Upper lobe of right lung (tissue), 1 donor: ENCODE measurements at places on chromosomes 5 and 9.

- peak; percentile 52 for DNase-seq
These were observed 56.5 kb upstream of the COL5A1 start for GRCh38 chr9:134585021-134585561.

DNA sequence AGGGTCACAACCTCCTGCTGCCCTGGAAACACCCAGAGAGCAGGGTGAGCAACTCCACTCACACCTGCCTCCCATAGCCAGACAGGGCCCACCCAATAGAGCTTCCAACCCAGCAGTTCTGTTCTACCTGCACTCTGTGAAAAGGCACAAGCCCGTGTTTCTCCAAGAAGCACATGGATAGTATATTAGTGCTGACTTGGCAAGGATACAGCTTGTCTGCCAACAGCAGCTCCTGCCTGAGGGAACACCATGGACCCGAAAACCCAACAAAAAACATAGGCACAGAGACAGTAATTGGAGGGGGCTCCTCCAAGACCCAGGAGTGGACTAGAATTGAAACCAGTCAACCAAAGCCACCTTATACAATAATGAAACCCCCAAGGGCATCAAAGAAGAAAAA, 48.6 kb downstream of the CDKN2A start:
- DNase-seq: no peak

DNA sequence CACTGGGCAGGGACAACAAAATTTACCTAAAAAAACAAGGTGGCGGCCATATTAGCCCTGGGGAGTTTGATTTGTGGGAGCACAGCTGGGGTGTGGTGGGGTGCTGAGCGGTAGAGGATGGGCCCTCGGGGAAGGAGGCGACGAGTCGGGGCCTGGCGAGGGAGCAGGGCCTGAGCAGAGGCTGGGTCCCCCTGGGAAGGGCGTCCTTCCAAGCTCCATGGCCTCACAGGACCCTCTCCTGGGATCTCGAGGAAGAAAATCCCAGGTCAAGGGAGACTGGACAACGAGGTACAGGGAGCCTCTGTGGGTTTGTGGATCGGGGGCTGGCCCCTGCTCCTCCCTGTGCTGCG, 165.5 kb downstream of the CACNA1B start:
- no peak for DNase-seq

- no peak for DNase-seq
These were observed 3.7 kb upstream of the MRNIP start for GRCh38 chr5:179862296-179862695.

GRCh38 chr5:32584646-32585045, 711 bp upstream of the SUB1 start:
- DNase-seq: no peak

- no peak for DNase-seq
These were observed 139.8 kb downstream of the NPR3 start for GRCh38 chr5:32850817-32851496.

- DNase-seq: no peak
These were observed 300.7 kb upstream of the IRX4 start for GRCh38 chr5:2183154-2184025.

GRCh38 chr5:55918087-55919035, 67.2 kb downstream of the IL31RA start:
- no peak for DNase-seq

DNA sequence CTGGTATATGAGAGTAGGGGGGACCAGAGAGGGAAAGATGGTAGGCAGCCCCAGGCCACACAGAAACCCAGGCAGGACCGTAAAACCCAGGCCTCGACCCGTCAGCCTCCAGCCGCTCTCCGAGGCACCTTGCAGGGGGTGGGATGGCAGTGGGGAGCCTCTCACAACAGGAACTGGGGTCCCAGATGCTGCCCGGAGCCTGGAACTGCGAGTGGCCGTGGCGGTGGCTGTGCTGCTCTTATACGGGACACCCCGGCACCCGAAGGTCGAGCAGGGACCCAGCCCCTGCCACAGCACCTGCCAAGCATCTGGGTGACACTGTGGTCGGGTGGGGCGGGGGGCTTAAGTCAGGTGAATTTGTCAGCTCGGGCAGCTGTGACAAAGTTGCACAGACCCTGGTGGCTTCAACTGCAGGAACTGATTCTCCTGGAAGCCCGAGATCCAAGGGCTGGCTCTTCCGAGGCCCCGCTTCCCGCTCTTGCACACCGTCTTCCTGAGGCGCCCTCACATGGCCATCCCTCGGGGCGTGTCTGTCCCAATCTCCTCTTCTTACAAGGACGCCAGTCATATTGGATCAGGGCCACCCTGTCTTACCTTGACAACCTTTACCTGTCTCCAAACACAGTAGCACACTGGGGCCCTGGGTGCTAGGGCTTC, 47.6 kb upstream of the EGFL7 start:
- peak; percentile 68 for DNase-seq

DNA sequence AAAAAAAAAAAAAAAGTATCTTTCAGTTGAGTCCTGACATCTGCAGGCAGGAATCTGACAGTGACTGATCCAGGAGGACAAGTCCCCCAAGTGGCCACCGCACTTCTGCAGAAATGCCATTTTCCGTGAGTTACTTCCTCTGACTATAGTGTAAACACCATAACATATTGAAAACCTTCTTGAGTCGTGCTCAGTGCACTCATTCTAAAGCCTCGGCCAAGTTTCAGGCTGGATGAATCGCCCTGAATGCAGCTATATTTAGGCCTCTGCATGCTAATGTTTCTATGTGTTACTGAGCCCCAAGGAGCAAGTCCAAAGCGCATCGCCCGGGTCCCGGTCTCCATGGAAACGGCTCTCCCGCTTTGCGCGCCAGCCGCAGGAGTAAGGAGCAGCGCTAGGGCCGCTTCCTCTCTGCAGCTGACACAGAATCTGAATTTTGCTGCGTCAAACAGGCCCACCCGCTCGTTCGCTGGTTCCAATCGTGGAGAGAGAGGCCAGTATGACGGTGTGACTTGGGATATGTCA, 335.4 kb downstream of the MSX2 start:
- DNase-seq: no peak

DNA sequence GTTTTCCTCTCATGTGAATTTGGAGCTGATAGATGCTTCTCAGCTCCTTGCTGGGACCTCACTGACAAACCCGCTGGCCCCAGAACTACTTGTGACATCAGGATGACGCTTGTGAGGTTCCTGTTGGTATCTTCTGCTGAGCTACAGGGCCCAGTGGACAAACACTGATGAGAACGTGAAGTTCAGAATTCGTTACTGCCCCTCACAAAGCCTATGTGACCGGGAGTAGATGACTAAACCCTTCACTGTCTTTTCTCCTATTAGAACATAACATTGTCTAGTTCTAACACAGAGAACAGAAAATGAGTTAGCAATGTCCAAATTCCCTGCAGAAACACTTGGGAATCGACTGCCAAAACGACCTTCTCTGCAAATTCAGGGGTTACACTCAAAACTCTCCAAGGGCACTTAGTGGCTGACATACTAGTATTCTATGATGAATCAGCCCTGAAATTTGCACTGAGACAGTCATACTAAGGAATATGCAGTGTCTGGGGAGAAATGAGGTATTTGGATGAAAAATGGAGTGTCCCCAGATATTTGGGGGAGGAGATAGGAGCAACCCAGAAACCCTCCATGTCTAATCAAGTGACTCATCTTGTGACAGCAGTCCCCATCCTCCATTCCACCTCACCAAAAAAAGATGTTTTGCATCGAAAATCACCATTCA, 143.2 kb upstream of the TRIM32 start:
- DNase-seq: no peak

GRCh38 chr5:83255268-83255667, 177.9 kb downstream of the XRCC4 start:
- no peak for DNase-seq

GRCh38 chr5:111853748-111854147, 96.8 kb upstream of the NREP start:
- no peak for DNase-seq

DNA sequence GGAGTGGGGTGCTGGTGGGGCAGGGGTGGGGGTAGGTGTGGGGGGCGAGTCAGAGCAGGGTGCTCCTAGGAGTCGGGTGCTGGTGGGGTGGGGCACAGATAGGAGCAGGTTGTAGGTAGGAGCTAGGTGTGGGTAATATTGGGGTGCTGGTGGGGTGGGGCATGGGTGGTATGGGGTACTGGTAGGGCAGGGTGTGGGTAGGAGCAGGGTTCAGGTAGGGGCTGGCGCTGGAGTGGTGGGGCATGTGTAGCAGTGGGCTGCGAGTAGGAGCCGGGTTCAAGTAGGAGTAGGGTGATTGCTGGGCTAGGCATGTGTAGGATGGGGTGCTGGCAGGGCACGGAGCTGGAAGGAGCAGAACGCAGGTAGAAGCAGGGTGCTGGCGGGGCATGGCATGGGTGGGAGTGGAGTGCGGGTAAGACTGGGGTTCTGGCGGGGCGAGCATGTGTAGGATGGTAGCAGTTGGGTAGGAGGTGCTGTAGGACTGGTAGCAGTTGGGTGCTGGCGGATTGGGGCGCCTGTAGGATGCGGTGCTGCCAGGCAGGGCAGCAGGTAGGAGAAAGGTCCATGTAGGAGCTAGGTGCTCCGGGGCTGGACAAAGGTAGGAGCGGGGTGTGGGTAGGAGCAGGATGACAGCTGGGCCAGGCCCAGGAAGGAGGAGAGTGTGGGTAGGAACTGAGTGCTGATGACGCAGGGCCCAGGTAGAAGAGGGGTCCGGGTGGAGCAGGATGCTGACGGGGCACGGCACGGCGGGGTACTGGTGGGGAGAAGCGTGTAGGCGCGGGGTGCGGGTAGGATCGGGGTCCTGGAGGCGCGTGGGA, 105.5 kb upstream of the SIMC1 start:
- DNase-seq: no peak

GRCh38 chr5:56019306-56020272, 24.8 kb upstream of the IL6ST start:
- no peak for DNase-seq

- DNase-seq: no peak
These were observed 18.7 kb downstream of the ANXA1 start for GRCh38 chr9:73170185-73170957.

GRCh38 chr9:136343121-136343883, 16.0 kb downstream of the GPSM1 start:
- DNase-seq: no peak

DNA sequence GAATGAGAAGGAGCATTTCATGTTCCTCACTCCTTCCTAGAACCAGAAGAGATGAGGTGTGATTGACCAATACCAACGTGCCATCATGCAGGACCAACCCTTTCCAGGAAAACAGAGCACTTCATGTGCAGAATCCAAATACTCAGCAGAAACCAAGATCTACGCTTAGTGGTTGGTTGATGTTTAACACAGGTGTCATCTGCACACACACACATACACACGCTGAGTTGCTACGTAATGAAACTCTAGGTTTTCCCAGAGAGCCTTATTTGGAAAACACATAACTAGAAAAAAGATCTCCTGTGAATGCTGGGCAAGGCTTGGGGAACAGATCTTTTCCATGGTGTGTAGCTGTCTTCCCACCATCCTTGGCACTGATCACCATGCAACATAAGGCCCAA, 21.1 kb upstream of the ZNF622 start:
- no peak for DNase-seq

DNA sequence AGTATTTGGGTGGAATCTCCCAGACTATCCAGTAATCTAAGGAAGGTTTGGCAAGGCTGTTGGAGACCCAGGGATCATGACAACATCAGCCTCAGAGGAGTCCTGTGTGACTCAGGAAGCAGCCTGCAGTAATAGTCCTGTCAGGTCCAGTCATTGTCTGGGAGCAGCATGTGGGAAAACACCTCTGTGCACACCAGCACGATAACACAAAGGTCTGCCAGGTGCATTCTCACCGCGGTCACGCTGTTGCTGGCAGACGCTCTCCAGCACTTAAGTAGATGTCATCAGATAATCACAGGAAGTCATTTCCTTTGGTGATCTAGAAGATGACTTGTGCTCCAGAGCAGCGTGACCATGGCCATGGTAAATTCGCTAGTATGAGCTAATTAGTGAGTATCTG, 99.2 kb upstream of the IQGAP2 start:
- DNase-seq: no peak

DNA sequence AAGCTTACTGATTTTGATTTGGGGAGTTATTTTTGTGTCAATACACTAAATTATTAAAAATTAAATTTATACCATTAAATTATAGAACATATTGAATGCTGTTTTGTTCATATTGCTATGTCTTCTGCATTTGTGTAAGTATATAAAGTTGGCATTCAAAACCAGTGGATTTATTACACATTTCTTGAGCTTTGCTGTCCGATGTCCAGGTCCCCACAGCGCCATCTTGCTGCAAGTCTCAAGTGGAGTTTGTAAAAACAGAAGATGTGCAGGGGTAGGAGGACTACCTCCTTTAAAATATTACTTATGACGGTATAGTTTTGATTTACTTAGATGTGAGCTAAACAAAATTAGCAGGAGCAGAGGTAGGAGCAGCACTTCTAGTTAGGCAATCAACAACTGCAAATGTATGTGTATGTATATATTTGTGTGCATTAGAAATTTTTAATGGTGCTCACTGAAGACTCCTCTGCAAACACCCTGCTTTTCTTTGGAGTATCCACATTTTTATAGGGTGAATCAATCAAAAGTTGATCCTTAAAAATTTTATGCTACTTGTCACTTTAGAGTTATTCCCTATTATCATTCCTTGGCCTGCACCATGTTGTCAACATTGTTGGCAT, 37.4 kb downstream of the CPEB4 start:
- no peak for DNase-seq

GRCh38 chr9:75903785-75904360, 13.4 kb downstream of the PCSK5 start:
- DNase-seq: no peak

DNA sequence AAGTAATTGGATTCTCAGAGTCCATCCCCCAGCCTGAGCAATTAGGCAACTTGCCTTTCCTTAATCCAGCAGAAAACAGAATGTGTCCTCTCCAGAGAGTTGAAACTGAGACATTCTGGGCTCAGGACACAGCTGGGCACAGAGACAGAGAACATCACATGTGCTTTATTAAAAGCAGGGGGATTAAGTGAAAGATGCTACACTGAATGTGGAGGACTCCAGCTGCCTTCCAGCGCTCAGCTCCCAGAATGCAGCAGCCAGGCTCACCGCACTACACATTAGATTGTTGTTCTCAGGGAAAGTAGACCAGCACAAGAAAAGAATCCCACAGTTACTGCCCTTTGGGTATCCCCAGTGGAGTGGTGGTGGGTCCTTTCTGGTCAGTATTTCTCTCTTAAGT, 141.6 kb upstream of the IL12B start:
- DNase-seq: no peak

GRCh38 chr9:88997646-88998045, 6.4 kb downstream of the S1PR3 start:
- DNase-seq: no peak

DNA sequence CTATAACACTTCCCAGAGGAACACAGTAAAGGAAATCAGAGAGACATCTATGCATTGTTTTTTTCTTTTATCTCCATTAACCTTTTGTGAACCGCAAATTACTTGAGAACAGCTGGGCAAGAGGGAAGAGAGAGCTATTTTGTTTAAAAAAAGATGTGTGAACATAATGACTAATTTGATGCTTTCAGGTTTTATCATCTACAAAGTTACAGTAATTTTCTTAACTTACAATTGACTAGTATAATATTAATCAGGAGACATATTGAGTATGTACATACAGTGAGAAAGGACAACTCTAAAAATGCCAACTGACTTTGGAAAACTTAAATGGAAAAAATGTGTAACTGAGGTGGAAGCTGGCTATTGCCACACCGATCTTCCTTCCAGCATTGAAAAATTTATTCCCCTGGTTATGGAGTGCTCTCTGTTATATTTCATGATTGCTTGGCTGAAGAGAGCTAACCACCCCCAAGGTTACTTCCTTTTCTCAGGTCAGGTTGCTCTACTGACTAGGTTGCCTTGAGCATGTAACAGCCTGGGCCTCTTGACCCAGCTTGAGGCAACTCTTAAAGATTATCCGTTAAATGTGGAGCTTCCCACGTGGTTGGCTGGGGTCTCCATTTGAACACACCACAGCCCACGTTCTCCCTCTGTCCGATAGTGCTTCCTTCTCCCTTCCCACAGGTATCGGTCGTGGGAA, 62.6 kb upstream of the C6 start:
- DNase-seq: no peak
